ENCODE measurements at places on chromosomes 16 and 17.

DNA sequence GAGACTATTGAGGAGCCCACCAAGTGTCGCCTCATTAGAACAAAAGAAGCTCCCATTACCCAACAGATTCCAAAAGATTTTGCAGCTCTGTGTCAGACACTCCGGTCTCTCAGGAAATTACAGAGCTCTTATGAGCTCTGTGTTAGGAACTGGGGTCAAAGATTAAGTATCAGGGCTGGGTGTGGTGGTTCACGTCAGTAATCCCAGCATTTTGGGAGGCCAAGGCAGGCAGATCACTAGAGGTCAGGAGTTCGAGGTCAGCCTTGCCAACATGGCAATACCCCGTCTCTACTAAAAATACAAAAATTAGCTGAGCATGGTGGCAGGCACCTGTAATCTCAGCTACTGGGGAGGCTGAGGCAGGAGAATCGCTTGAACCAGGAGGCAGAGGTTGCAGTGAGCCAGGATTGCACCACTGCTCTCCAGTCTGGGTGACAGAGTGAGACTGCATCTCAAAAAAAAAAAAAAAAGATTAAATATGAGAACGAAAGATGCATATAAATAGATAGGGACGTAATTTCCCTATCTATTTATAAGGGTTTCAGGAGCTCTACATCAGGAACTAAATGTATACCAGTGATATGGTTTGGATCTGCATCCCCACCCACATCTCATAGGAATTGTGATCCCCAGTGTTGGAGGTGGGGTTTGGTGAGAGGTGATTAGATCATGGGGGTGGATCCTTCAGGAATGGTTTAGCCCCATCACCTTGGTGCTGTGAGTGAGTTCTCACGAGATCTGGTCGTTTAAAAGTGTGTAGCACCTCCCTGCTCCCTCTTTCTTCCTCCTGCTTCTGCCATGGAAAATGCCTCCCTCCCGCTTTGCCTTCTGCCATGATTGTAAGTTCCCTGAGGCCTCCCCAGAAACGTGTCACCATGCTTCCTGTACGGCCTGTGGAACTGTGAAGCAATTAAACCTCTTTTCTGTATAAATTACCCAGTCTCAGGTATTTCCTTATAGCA lies 111.4 kb downstream of the PRKCA start:
- no peak for DNase-seq

GRCh38 chr17:74059479-74060240 lies 143.8 kb upstream of the RPL38 start:
- DNase-seq = no peak

- no peak for DNase-seq
Measured at GRCh38 chr16:49833796-49834530, 21.9 kb downstream of the ZNF423 start.

GRCh38 chr17:67386965-67387551 lies 10.0 kb downstream of the PITPNC1 start:
- no peak for DNase-seq

DNA sequence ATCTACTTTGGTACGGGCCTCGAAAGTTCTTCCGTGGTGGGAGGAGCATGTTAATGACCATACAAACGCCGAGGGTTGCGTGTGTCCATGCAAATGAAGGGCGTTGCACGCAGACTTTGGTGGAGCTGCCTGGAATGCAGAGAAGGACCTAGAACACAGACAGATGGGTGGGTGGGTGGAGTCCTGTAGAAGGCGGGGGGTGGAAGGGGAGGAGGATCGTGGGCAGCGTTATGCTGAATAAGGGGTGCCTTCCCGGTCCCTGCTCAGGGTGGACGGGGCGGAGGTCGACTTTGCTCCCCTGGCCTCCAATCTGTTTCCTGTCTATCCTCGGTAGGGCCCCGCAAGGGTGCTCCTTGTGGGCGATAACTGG lies 795 bp upstream of the PAQR4 start:
- no peak for DNase-seq

GRCh38 chr17:17466511-17466910 lies 10.3 kb upstream of the MED9 start:
- no peak for DNase-seq

GRCh38 chr16:48596326-48596725 lies 13.7 kb downstream of the N4BP1 start:
- no peak for DNase-seq

DNA sequence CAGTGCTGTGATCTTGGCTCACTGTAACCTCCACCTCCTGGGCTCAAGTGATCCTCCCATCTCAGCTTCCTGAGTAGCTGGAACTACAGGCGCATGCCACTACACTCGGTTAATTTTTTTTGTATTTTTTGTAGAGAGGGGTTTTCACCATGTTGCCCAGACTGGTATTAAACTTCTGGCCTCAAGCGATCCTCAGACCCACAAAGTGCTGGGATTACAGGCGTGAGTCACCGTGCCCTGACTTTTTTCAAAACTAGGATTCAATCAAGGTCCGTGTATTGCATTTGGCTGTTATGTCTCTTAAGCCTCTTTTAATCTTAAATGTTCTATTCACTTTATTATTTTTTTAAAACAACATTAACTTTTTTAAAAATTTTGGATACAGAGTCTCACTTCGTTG lies 4.3 kb upstream of the CCL22 start:
- DNase-seq = no peak

DNA sequence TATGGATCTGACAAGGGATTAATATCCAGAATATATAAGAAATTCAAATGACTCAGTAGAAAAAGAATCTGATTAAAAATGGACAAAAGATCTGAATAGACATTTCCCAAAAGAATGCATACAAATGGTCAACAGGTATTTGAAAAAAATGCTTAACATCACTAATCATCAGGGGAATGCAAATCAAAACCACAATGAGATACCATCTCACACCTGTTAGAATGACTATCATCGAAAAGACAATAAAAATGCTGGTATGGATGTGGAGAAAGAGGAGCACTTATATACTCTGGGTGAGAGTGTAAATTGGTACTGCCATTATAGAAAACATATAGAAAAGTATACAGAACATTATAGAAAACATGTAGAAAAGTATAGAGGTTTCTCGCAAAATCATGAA lies 16.4 kb upstream of the HS3ST2 start:
- no peak for DNase-seq

- no peak for DNase-seq
Measured at GRCh38 chr16:17342031-17342430, 128.7 kb downstream of the XYLT1 start.

GRCh38 chr17:39416141-39416540 lies 14.7 kb upstream of the FBXL20 start:
- no peak for DNase-seq

DNA sequence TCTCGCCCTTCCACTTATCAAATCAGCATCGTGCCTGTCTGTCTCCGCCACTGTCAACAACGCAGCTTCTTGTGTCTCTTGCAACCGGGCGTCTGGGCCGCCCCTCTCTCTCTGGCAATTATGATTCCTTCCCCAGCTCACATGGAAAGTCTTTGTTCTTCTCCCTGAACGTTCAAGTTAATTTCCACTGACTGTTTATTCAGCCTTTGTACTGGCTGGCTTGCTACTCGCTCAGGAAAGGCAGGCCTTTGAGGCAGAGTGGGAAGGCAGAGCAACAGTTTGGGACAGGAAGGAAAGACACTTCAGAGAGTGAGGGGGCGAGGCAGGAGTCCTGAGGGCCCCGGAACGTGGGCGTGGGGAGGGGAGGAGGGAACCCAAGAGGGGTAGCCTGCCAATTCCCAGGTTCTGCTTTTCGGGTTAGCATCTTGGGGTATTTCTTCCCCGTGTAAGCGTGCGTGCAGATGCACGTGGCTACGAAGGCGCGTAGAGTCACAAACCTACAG lies 50.8 kb downstream of the AKAP1 start:
- no peak for DNase-seq

DNA sequence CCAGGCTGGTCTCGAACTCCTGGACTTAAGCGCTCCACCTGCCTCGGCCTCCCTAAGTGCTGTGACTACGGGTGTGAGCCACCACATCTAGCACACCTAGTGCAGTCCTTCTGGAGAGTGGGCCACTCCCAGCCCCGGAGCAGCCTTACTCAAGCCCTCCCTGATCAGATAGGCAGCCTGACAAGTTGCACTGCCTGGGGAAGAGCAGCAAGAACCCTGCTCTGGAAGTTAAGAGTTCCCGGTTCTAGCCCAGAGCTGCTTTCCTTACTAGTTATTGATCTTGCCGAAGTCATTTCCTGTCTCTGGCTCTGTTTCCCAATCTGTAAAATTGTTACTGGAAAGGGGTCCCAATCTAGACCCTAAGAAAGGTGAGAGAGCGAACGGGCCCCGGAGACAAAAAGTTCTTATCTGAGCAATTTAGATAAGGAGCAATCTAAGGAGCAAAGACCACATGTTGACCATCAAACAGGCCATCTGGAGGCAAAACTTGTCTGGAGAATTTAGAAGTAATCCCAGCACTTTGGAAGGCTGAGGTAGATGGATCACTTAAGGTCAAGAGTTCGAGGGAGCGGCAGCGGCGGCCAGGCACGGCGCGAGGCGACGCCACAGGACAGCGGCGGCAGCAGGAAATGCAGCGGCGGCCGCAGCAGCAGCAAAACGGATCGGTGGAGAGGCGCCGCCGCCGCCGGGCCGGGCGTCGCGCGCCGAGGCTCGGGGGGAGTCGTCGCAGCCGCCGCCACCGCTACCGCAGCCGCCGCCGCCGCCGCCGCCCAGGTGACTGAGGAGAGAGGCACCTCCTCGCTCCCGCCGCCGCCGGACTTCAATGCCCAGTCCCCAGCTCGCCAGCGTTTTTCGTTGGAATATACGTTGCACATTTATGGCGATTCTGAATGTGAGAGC lies 4.3 kb upstream of the NAGLU start:
- no peak for DNase-seq

DNA sequence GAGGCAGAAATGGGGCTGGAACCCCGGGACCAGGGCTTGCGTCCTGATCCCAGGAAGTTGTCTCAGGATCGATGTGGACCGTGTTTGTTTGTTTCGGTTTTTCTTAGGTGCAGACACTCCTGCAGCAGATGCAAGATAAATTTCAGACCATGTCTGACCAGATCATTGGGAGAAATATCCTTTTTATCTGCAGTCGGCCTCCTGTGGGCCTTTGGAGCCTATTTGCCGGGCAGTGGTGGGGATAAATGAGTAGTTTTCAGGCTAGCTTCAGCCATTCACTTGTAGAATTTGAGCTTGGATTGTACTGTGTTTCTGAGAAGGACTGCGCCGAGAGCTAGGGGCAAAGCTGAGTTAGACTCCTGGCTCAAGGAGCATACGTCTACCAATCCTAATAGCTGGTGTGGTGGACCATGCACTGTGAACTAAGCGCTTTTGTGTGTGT lies 816 bp downstream of the HSBP1 start:
- no peak for DNase-seq

DNA sequence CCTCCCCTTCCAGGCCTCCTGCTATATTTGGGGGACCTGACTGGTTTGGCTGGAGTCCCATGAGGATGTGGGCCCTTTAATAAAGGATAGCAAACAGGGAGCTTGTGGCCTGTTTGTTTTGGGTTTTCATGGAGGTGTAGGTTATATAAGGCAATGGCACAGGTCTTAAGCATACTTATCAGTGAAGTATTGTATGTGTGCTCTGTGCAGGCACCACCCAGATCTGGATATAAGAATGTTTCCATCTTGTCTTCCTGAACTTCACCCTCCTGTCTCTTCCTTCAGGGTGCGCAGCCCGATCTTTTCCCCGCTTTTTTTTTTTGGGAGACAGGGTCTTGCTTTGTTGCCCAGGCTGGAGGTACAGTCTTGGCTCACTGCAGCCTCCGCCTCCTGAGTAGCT lies 10.6 kb downstream of the SLC52A1 start:
- no peak for DNase-seq

DNA sequence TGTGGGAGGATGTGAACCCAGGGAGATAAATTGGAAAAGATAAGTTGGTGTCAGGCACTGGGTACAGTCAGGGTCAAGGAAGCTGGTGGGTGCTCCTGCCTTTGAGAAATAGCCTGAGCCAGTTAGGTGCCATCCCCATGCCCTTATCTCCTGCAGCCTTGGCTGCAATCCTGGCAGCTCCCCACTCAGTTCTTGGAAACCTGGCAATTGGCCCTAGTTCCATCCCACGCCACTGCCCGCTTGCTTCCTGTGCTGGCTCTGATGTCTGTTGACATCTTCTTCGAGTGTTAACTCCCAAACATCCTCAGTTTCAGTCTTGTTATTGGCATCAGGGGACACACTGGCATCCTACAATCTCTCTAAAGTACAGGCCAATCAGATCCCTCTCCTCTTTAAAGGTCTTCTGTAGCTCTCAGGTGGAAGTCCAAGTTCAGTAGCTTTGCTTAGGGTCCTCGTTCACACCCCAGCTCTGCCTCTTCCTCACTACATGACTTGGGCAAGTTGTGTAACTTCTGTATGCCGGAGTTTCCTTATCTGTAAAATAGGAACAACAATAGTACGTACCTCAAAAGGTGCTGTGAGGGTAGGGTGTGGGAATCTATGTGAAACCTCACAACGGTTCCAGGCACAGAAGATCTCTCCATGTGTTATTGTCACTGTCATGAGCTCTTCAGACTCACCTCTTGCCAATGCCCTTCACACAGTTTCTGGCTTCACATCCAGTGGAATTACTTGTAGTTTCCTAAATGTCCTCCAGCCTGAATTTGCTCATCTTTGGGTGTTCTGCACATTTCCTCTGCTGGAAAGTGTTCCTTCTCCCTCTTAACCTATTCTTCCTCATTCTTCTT lies 13.5 kb upstream of the PRKAR1A start:
- DNase-seq = no peak

DNA sequence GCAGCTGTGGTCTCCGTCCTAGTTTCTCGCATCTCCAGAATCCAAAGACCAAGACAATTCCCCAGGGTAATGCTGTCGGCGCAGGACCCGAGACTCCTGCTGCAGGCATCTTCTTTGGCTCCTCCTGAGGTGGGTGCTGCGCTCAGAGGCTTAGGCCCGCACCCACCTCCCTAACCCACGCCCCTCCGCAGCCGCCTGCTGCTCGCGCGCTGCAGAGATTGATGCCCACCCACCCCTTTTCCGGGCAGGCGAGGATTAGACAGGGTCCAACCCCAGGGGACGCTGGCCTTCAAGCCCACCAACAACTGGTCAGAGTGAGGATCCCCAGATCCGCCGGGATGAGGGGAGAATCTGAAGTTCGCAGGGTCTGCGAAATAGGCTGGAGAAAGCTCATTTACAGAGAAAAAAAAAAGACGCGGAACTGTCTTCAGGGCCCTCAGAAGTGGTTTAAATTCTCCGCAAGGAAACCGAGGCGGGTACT lies 27.9 kb downstream of the SLFN11 start:
- no peak for DNase-seq

GRCh38 chr17:38745545-38745944 lies 2.6 kb downstream of the PCGF2 start:
- DNase-seq = no peak

GRCh38 chr16:10087151-10087550 lies 95.1 kb downstream of the GRIN2A start:
- no peak for DNase-seq

DNA sequence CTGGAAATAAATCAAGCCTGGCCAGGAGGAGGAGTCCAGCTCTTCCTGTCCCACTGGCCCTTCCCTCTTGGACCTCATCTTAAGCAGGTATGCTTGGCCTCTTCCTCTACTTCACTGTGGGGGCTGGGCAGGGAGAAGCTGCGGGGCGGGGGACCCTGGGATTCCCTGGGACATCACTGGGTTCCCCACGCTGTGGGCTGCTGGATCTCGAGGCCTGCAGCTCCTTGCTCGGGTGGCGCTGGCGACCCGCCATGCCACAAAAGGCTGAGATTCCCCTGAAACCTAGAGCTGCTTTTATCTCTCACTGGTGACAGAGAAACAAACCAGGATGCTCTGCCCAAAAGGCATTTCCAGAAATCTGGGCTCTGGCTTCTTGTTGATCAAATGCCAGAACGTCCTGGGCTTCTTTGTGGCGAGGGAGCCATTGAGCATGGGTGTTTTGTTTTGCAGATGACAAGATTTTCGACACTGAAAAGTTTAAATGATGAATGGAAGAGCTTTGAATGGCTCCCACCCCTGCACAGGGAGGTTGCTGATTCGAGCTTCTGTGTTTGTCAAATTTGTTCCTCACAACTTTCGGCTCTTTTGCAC lies 8.6 kb upstream of the PGS1 start:
- no peak for DNase-seq

Data from stimulated activated CD8-positive, alpha-beta memory T cell treated with anti-CD3 and anti-CD28 coated beads, Interleukin-15, amount 100 ng/mL, for 4 hours (primary cell).